Left kidney (tissue), 8 donors: ENCODE measurements at places on chromosomes 13 and 19. TPM values are rescaled to one million over a fixed set of nuclear protein-coding genes. Genes with fewer than 3 reads are reported as not detected.

The KCNC3 gene
- 55.2 TPM for polyA plus RNA-seq

The SIN3B gene
- polyA plus RNA-seq, result 82.8 TPM

The VAV1 gene
- 1.5 TPM for polyA plus RNA-seq

DNA sequence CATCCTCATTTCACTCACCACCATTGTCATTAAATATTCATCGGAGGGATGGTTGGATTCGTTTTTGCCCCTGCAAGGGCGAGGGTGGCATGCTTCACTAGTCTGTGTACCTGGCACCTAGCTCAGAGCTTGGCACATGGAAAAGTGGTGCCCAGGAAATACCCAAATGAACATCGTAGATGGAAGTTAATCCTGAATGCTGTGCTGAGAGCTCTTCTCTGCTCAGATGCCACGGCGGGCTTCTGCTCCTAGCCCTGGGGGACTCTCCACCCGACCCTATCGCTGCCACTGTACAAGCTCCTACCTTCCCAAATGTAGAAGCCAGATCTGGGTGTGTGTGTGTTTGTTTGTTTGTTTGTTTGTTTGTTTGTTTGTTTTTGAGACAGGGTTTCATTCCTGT, 113.0 kb upstream of the ZNF507 start:
- no peak for DNase-seq

DNA sequence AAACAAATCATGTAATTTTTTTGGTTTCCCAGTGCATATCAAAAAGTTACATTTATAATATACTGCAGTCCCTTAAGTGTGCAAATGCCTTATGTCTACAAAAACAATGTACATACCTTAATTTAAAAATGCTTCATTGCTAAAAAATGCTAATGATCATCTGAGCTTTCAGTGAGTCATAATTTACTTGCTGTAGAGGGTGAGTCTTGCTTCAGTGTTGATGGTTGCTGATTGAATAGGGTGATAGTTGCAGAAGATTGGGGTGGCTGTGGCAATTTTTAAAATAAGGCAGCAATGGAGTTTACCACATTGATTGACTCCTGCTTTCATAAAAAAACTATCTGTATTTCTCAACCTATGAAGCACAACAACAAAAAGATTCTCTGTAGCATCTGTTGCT, 613.9 kb downstream of the TBC1D4 start:
- no peak for DNase-seq

DNA sequence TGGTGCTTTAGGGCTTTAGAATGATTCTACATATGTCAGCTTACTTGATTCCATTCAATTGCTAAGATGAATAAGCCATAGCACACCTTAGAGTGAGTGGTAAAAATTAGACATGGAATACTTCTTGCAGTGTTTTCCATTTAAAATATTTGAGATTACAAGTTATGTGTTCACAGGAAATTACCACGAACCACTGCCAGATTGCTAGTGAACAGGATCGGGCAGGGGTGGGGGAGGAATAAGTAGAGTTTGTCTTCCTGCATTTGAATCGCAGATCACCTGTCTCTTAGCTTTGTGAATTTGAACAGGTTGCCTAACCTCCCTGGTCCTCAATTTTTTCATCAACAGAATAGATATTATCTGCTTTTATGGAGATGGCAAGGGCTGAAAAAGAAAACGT, 124.6 kb downstream of the GGACT start:
- DNase-seq, result no peak

DNA sequence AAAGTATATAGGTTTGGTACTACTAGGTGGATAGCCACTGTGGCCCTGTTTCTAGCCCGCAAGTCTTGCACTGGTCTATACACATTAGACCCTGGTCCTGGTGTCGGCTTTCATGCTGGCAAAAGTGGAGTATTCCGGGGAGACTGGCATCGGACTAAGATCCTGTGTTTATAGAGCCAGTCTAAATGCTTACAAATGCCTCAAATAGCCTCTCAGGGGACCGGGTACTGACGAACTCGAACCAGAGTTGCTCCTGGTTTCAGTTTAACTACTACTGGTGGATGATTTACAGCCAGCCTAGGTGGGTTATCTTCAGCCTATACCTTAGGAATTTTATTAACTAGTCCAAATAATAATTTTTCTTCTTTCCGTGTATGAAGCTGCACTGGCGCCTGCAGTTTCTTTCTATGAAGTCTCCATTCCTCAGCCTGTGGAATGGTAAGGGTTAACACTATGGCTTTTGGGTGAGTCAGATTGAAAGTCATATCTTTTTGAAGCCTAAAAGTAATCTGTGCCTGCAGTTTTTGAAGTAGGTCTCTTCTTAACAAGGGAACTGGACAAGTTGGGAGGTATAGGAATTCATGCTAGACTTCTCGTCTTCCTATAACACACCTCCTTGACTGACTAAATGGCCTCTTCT, 51.3 kb downstream of the OR10H4 start:
- DNase-seq, result no peak

DNA sequence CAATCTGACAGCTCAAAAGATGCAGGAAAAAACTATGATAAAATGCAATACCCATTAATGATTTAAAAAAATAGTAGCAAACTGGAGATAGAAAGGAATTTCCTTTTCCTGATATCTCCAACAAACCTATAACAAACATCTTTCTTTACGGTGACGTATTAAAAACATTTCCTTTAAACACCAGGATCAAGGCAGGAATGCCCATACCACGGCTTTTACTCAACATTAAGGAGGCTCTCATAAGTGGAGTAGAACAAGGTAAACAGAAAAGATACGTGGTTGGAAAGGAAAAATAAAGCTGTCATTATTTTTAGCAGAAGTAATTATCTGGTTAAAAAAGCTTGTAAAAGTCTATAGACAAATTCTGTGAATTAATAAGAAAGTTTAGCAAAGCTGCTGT, 61.1 kb downstream of the MIPEP start:
- DNase-seq, result no peak

- DNase-seq, result no peak
Measured at GRCh38 chr13:40178130-40178529, 488.3 kb downstream of the FOXO1 start.

DNA sequence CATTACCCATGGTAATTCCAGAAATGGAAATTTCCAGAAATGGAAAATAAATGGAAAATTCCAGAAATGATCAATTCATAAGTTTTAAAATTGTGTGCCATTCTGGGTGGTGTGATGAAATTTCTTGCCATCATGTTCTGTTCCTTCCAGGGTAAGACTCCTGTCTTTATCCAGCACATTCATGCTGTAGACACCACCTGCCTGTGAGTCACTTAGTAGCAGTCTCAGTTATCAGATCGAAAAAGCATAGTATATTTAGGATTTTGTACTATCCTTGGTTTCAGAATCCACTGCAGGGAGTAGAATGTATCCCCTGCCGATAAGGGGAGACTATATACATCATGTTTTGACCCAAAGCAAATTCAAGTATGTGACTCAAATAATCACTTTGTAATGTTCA, 26.7 kb upstream of the CSNK1A1L start:
- no peak for DNase-seq

DNA sequence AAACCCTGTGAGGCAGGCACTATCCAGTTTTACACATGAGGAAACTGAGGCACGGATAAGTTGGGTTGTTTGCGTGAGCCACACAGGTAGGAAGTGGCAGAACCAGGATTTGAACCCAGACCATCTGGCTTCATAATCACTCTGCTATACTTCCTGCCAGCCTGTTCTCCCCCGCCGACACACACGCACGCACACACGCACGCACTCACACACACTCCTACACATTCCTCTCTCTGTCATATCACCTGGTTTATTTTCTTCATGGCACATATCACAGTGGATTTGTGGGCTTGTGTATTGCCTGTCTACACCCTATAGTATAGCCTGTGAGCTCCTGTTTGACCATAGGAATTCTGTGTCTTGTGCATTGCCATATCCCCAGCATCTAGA, 140.0 kb downstream of the SIPA1L3 start:
- DNase-seq, result no peak
